GM19239 (cell line): ENCODE measurements at places on chromosomes 6 and 20.

GRCh38 chr6:151388997-151389617 is 2.3 kb downstream of the ZBTB2 start:
- no peak for DNase-seq

- DNase-seq = no peak
These were observed 41.5 kb downstream of the SENP6 start for GRCh38 chr6:75643173-75643572.

- no peak for DNase-seq
These were observed 17.5 kb downstream of the FRMD1 start for GRCh38 chr6:168061269-168062210.

GRCh38 chr6:130852844-130853554 is 25.8 kb downstream of the SMLR1 start:
- DNase-seq = no peak

GRCh38 chr6:46555129-46555528 is 63.9 kb upstream of the RCAN2 start:
- DNase-seq = no peak

- no peak for DNase-seq
These were observed 30.7 kb downstream of the PTPN1 start for GRCh38 chr20:50540620-50541605.

DNA sequence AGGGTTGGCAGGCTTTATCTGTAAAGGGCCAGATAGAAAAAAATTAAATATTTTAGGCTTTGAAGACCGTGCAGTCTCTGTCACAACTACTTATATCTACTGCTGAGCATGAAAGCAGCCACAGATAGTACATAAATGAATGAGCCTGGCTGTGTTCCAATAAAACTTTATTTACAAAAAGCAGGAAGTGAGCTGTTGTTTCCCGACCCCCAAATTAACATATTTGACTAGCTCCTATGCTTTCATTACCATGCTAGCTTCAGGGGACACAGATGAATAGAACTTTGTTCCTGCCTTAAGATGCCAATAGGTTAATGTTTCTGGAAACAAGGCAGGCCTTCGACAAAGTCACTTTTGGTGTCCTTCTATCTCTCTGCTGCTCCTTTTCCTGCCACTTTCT is 1058.0 kb upstream of the FLRT3 start:
- DNase-seq = no peak

- no peak for DNase-seq
These were observed 83.4 kb downstream of the RSPH3 start for GRCh38 chr6:158916617-158917016.

- DNase-seq = no peak
These were observed 172.7 kb upstream of the MARCKS start for GRCh38 chr6:113684382-113684901.

- no peak for DNase-seq
These were observed 476 bp downstream of the IGF2R start for GRCh38 chr6:159969204-159969912.

DNA sequence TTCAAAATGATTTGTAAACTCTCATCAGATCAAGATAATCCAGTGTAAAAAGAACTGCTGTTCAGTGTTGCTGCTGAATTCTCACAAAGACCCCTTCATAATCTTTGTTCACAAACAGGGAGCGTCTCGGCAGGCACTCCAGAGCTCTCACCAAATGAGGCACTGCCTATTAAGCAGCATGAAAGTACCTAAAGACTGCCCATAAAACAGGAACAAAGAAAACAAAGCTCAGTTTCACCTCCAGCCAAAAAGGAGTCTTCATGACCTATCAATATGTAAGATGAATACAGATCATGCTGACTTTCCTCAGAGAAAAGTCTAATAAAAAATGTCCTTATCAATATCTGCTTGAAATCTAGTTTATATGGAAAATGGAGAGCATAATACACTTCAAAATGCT is 41.8 kb downstream of the GPR63 start:
- DNase-seq = peak; percentile 13

- DNase-seq = no peak
These were observed 50.5 kb upstream of the IBTK start for GRCh38 chr6:82298012-82298411.

- no peak for DNase-seq
These were observed 57.4 kb downstream of the STMND1 start for GRCh38 chr6:17159240-17159639.

DNA sequence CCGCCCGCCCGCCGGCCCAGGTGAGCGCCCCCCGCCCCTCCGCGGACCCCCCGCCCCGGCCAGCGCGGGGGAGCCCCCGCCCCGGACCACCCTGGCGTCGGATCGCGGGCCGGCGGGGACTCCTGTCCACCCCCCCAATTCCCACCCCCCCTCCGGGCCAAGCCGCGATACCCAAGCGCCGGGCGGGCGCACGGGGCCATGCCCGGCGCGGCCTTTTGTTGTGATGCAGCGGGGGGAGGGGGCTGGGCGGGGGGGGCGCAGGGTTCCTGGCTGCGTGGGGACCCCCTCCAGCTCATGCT is 245 bp downstream of the SRC start:
- DNase-seq = no peak

- no peak for DNase-seq
These were observed 237.8 kb downstream of the UST start for GRCh38 chr6:148984531-148985056.

DNA sequence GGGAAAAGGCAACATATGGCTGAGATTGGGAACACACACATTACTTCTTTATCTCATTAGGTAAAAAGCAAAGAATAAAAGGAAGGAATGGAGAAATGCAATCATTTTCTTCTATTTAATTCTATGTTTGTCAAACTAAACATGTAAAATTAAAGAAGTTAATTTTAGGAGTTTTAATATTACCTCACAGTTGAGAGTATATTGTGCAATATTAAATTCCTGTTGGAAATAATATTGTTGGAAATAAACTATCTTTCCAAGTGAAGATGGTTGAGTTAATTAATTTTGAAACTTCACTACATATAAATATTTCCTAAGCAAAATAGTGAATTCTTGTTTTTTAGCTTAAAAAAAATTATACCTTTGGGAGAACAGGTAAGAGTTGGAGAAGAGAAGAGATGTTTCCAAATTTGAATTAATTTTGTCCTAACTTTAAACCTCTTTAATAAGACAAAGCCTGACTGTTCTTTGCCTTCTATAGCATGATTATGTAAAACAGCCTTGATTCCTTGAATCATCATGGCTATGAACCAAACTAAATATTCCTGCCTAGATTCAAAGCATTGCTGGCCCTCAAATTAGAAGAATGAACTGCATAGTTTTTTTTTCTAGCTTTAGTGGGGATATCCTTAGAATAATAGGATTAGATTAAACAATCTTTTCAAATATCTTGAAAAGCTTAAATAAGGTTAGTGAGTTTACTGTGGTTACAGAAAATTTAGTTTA is 1349.1 kb upstream of the ADGRB3 start:
- no peak for DNase-seq

DNA sequence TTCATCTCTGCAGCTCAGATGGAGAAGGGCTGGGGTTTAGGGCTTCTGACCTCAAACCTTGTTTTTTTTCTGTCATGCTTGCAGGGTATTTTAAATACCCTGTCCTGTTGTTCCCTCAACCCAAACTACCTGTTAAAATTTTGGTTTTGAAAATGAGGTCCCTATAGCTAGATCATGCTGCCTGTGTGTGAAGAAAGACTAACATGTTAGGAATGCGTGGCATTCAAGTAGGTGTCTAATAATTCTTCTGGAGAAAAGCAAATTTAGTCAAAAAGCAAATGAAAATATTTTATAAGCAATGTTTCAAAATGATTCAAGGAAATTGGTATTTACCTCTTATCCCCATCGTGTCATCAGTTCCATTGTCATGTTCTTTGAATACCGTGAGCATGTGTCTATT is 77.2 kb upstream of the C20orf144 start:
- no peak for DNase-seq

DNA sequence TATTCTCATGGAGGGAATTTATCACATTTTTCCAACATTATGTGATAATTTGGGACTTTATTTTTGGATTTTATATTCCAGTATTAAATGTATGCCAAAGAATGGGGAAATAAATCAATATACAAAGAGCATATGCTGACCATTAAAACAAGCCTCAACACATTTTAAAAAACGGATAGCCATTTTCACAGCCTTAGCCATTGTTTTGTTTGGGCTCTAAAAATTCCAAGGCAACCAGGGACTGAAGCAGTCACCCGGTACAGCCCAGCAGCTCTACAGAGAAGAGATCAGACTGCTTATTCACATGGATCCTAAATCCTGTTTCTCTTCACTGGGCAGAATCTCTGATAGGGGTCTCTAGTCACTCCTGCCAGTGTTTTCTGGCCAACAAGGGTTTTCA is 150.2 kb upstream of the OGFRL1 start:
- no peak for DNase-seq

- no peak for DNase-seq
These were observed 45.4 kb downstream of the MYO6 start for GRCh38 chr6:75794351-75794846.

DNA sequence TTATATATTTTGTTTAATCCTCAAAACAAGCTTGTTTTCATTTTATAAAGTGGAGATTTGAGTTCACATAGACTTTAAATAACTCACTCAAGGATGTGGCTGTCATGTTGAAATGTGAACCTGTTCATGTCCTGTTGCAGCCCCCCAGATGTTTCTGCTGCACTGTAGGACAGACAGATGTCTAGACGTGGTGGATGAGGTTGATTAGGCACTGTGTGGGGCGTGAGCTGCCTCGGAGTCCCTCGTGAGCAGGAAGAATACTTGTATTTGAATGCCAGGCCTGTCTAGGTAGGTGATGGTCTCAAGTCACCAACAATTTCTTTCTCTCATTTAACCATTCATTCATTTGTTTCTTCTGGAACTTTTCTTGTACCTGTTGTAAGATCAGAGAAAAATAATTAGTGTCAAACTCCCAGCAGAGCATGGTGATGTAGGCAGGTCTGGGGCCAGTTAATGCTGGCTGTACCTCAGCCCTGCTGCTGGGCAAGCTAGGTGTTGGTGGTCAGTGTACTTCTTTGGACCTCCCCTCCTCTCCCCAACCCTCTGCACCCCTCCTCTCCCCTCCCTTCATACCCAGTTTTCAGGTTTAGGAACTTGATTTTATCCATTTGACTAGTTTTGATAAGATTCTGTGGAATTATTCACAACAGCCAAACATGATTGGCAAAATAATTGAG is 34.0 kb downstream of the AFDN start:
- DNase-seq = no peak

DNA sequence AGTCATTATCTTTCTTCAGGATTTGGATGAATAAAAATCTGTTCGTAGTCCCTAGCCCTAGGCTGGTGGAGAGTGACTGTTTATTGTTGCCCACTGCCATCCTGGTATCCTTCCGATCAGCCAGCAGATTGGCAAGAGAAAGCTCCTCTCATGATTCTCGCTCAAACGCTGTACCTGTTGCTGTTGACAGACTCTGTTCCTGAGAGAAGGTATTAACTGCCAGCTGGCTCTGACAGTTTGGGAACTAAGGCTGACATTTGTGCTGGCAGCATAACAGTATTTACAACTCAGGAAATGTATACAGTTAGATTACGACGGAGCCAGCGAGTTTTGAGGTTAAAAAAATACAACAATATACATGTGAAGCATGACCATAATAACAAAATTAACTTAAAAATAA is 674.5 kb downstream of the PRKN start:
- no peak for DNase-seq

DNA sequence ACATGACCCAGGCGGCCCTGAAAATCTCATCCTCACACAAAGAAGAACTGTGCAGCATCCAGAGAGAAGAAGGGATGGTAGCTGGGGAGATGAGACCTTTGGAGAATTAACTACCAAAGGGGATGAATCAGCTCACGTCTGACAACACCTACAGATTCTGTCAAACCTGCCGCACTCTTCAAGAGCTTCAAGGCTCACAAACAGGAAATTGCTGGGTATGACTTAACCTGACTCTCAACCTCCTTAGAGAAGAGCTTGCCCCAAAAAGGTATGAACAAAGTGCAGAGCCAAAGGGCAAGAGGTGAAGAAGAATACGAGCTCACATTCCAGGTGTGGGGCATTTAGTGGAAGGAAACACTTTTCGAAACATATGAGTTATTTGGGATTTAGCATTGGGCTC is 139.8 kb downstream of the BACH2 start:
- DNase-seq = no peak

- no peak for DNase-seq
These were observed 50.8 kb upstream of the MCUR1 start for GRCh38 chr6:13865141-13865540.

- DNase-seq = no peak
These were observed 19.0 kb upstream of the ASIP start for GRCh38 chr20:34222208-34222607.

DNA sequence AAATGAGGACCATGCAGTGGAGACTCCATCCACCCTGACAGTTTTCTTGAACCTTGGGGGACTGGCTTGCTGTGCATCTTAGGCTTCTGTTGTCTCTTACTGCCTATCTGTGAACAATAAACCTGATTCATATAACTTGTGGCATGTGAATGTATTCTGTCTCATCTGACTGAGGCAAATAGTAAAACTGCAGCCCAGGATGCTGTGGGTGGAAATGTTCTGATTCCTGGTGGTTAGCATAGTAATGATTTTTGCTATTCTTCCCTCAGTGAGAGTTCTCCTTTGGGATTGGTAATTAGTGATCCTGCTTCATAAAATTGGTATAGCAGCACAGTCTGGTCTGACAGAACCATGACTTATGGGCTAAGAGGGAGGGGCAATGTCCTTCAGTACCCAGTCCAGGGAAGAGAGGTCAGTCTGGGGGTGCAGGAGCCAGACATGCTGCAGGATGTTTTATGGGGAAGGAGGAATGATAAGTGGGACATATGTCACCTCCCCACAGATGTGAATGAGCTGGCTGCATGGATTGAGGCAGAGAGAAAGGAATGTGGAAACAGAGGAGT is 147.1 kb downstream of the OR2B2 start:
- no peak for DNase-seq

- no peak for DNase-seq
These were observed 33.9 kb downstream of the CCN2 start for GRCh38 chr6:131917318-131917717.

DNA sequence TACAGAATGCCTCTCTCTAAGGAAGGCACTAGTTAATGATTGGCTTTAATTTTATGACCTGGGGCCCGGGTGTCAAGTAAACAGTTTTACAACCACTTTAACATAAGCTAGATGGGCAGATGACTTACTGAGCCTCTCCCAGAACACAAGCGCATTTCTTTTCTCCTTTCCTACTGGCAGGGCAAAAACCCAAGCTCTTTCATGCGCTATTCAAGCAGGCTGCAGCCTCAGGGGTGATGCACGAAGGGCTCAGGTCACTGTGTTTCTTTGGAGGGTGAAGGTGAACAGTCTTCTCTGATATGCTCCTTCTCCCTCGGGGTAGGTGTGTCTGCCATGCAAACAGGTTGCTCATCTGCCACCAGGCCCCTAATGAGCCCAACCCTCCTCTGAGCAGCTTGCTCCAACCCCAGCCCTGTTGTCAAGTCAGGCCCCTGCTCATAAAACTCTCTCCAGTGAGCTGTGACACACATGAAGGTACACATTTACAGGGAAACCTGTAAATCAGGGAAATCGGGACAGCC is 73.5 kb upstream of the CDH4 start:
- DNase-seq = no peak

GRCh38 chr6:147137986-147138385 is 66.2 kb upstream of the STXBP5 start:
- DNase-seq = no peak
